ENCODE measurements at places on chromosomes 6 and 20. TPM values are rescaled to one million over a fixed set of nuclear protein-coding genes. Genes with fewer than 3 reads are reported as not detected.

GRCh38 chr20:51182571-51182970 is 159.7 kb upstream of the KCNG1 start:
- H3K27ac ChIP-seq, result no peak overlapping the region
- H3K27me3 ChIP-seq, result no peaks in the 10 kb centered on the region
- H3K4me3 ChIP-seq, result no peak overlapping the region
- H3K4me1 ChIP-seq, result no peaks in the 10 kb centered on the region
- DNase-seq, result no peak

Gene PI3
- total RNA-seq, result not detected

Gene OR2H2
- total RNA-seq, result not detected

Gene RBPJL
- not detected for total RNA-seq

Gene EDN3
- not detected for total RNA-seq

Measured in right atrium auricular region (tissue), 2 donors.